ENCODE measurements at places on chromosomes 1 and 21. TPM values are rescaled to one million over a fixed set of nuclear protein-coding genes. Genes with fewer than 3 reads are reported as not detected.

GRCh38 chr1:7268983-7269382 is 483.7 kb downstream of the CAMTA1 start:
- no peak for DNase-seq

GRCh38 chr1:209723756-209724693 is 19.4 kb downstream of the HSD11B1 start:
- DNase-seq, result no peak

DNA sequence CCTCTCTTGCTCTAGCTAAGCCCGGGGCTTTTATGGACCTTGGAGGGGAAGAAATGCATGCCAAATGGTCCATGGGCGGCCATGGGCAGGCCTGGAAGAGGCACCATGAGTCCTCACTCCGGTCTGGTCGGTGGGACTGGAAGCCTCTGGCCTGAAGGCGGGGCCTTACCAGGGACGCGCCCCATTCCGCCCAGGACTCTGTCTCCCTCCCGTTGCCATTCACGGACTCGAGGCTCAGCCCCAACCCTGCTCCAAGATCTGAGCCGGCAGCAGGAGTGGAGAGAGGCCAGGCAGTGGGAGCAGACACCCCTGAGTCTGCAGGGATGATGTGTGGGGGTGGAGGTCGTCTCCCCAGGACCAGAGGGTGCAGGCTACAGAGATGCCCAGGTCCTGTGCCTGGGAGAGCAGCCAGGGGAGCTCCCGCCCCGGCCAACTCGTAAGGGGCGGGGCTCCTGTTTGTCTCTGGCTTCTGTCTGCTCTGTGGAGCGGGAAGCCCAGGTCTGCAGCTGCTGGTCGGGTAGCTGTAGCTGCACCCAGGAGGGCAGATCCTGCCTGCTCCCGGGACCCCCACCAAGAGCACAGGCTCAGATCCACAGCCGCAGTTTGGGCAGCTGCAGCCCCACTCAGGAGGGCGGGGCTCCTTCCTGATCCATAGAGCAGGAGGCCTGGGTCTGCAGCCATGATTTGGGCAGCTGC is 8.3 kb upstream of the KANK4 start:
- no peak for DNase-seq

DNA sequence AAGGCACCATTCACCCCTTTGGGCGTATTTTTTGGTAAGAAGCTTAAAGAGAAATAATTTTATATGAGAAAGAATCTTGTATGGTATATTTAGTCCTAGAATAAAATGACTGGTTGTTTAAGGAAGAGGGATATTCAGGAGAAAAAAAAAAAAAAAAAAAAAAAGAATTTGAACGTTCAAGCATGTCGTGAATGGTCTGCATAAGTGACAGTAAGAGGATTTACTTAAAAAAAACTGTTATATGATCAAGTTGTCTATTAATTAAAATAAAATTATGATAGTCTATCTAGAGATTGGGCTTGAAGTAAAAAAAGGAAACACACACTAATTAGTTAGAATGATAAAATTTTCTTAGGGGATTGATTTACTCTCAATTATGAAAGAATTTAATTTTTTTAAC is 11.7 kb upstream of the OR14I1 start:
- DNase-seq, result no peak

DNA sequence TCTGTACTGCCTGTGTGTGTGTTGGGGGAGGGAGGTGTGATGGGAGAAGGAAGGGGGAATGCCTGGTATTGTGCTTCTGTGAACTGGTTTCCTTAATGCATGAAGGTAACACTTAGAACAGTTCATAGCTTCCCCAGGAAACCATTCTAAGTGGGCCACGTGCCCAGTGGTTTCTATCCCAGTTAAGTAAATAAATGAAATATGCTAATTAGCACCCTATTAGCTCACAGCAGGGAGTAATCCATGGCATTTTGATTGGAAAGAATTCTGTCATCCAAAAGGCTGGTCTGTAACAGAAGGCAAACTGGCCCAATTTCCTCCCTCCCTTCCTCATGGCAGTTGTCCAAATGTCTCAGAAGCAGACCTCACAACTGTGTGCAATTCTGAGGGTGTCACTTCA is 199.3 kb downstream of the TTLL7 start:
- DNase-seq, result peak; percentile 16

GRCh38 chr1:167821969-167822685 is 91.8 kb downstream of the ADCY10 start:
- DNase-seq, result no peak

GRCh38 chr1:30830537-30830936 is 73.0 kb upstream of the LAPTM5 start:
- DNase-seq, result no peak

C1orf87 gene
- total RNA-seq, result 0.20 TPM

Data from skin of body (tissue), 3 donors.